ENCODE measurements at places on chromosomes 3 and 15. TPM values are rescaled to one million over a fixed set of nuclear protein-coding genes. Genes with fewer than 3 reads are reported as not detected.

DNA sequence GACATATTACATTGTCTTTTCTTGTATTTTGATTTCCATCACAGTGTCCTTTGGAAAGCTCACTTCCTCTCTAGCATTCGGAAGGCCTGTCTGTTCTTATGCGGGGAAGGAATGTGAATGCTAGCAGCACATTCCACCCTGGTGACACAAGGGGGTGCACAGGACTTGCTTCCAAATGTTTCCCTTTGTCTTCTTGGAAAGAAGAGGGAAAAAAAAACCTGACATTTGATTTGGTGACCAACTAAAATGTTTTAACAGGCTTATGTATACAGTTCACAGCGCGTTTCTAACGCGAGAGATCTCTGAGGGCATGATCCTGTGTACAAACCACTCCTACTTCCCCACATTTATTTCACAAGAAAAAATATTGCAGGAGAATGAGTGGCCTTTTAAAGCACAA, 107.6 kb upstream of the FXR1 start:
- peak; percentile 60 for DNase-seq

- DNase-seq = peak; percentile 24
These were observed 420.5 kb upstream of the NAALADL2 start for GRCh38 chr3:174438501-174439145.

- DNase-seq = no peak
These were observed 19.7 kb downstream of the PAK6 start for GRCh38 chr15:40258544-40258943.

DNA sequence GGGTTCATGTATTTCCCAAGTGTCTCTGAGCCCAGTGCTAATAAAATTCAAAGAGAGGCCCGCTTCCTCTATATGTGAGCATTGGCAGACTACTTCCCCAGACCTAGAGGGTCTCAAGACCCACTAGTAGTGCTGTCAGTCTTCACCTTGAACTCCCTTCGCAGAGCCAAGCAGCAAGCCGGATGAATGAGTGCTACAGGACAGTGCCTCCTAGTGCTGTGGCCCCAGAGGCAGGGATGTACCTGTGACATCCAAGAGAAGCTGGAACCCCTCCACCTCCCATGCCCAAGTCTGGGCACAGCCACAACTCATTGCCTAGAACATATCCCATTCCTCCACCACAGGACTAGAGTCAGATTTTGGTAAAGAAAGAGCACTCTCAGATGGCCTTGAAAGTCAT, 37.2 kb upstream of the MASP1 start:
- no peak for DNase-seq

GRCh38 chr15:64547275-64547674, 86.9 kb downstream of the ZNF609 start:
- no peak for DNase-seq

GRCh38 chr3:192889679-192890078, 28.0 kb downstream of the MB21D2 start:
- DNase-seq = no peak

GRCh38 chr15:89972085-89972484, 29.0 kb upstream of the ZNF710 start:
- DNase-seq = no peak

DNA sequence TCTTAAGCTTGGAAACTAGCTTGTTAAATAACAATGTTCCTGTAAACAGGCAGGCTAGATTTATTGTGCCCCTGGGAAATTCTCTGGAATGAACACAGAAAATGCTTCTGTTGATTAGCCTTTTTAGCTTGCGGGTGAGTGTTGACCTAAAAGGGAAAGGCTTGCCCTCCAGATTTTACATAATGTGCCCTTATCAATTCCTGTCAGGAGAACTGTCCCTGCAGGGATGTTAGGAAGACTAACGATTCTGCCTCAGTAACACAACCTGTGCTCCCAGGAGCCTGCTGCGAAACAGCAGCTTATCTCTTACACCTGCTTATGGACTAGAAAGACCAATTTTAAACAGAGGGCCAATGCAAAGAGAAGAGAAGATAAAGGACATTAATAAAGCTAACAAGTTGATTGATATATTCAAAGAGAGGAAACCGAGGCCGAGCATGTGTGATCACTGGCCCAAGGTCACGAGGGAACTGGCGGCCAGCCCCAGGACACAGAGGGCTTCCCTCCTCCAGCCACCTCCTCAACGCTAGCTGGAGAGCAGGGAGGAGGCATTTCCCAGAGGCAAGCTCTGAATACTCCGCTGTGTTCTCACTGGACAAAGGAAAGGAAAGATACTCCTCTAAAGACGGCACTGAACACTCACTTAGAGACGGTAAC, 48.4 kb upstream of the TJP1 start:
- DNase-seq = peak; percentile 72

TMF1 gene
- polyA plus RNA-seq = 59.0 TPM

All from left kidney (tissue), 8 donors.